ENCODE measurements at places on chromosomes 3 and 15.

- DNase-seq, result no peak
Observed at GRCh38 chr3:87461036-87461435, 184.7 kb upstream of the POU1F1 start.

DNA sequence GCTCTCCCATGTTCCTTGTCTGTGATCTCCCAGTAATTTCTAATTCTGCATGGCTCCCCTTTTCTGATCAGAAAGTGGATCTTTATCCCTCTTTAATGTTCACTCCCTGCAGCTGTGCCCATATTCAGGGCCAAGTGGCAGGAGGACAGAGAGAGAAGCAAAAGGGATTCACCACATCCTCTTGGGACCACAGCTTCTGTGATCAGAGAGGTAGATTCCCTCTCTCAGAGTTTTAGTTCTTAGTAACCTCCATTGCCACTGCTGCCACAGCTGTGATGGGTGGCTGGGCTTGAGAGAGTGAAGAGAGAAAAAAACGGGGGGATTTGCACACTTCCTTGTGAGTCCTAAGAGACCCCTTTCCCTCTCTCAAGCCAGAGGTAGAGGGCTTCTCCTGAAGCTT, 49.2 kb downstream of the GLCE start:
- DNase-seq, result no peak

DNA sequence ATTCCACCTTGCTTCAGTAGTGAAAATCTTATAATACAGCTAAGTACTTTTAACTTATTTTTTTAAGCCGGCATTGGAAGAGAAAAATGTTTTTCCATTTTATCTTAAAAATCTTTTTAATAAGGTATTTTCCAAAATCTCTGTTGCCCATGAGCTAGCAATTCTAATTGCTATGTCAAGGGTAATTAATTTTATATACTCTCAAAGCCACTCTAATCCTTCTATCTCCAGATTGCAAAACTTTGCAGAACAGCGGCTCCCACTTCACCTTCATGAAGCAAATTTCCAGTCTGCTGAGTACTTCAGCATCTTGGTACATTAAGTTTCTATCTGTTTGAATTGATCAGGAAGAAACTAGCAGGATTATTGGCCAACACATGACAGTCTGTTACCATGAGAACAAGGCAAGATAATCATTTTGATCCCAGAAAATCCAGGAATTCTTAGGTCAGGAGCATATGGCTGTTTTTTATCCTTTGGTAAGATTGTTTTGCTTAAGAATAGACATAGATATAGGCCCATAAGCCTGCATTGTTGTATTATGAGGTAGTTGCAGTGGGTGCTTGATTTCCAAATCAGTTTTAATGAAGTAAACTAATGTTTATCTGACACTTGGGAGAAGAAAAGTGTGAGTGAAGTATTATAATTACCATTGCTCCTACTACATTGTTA, 6.0 kb downstream of the TIPARP start:
- DNase-seq, result no peak

DNA sequence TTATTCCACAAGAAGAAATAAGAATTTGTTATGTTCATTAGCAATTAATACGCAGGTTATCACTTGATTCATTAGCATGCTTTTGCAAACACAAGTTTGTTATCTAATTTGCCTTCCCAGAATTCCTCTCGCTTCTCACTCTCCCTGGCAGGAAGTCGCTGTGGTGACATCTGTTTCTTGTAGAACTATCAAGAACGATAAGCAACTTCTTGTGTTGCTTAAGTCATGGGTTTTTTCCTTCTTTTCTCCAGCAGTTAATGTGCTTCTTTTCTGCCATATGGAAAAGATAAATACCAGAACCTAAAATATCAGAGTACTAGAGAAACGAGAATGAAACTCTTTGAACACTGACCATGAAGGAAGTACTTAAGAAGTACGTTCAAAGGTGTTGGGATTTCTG, 99.8 kb upstream of the CHMP2B start:
- DNase-seq, result no peak

- DNase-seq, result no peak
Observed at GRCh38 chr3:87426918-87427317, 150.5 kb upstream of the POU1F1 start.

GRCh38 chr15:53160092-53160704, 370.1 kb upstream of the ONECUT1 start:
- DNase-seq, result no peak

- no peak for DNase-seq
Observed at GRCh38 chr3:112779558-112780480, 66.8 kb downstream of the CD200R1L start.

DNA sequence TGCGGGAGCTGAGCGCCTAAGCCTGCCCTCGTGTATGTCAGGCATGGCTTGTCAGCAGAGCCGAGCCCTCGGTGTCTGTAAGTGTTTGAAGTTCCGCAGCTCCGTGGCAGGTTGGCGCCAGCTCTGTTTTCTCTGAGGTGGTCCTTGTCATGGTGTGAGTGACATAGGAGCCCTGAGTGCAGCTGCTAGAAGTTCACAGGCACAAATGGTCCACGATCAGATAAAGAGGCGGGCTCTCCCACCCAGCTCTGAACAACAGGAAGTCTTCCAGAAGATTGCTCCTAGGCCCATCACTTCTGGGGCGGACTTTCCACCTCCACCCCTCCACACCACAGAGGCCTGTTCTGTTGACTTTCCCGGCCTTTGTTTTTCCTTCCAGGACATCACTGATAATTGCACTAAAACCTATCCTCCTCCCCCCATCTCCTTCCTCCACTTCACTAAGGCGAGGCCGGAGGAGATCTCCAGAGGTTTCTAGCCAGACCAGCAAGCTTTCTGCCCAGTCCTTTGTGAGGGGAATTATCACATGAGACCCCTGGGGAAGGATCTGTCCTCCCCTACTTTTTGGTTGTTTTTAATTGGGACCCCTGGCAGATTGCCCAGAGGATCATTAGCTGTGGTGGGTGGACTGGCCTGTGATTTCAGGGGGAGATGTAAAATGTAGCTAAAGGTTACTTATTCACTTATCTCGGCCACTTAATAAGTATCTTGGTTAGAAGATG, 19.9 kb downstream of the ITPR1 start:
- DNase-seq, result no peak

DNA sequence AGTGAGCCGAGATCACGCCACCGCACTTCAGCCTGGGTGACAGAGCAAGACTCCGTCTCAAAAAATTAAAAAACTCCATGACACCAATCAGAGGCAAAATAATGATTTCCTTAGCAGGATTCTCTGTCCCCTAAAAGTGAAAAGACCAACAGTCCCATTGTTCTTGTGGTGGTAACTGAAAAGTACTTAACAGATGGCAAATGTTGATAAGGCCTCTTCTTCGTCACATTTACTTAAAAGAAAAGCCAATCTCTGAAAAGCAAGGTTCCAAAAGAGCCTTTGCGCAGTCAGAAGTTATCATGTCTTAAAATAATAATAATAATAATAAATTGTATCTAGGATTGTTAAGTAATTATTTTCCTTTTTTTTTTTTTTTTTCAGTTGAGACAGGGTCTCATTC, 56.0 kb upstream of the TASOR start:
- DNase-seq, result no peak

DNA sequence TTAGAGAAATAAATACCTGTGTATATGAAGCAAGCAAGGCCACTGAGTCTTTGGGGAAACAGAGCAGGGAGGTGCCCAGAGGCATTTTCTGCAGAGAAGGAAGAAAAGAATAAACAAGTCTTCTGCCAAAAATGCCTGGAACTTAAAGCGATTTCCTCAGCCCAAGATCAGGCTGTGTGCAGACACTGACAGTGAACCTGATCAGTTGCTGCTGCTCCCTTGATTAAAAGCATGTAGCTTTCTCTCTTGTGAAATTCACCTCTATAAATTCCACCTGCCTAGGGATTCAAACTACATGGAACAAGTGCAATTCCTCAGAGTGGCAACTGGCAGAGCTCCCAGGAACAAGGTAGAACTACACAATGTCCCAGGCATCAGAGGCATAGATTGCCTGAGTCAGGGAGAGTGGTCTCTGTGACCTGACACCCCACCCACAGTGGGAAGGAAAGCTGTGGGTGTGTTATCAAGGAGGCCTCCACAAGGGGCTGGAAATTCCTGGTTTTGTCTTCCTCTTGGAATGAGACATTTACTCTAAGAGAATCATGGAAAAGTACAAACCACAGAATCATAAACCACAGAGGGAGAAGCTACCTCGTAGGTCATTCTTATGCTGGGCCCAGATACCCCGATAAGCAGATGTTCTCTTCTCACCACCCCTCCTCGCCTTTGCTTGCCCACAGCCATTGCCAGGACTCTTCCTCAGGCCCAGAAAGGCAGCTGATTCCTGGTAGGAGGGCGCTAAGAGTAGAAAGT, 1.8 kb upstream of the ZBTB38 start:
- DNase-seq, result peak; percentile 59

- no peak for DNase-seq
Observed at GRCh38 chr3:69405067-69405466, 19.2 kb upstream of the FRMD4B start.

- DNase-seq, result peak; percentile 73
Observed at GRCh38 chr3:30319713-30320112, 286.7 kb upstream of the TGFBR2 start.

- DNase-seq, result no peak
Observed at GRCh38 chr15:64267331-64267973, 88.5 kb downstream of the CSNK1G1 start.

Measured in LoVo (cell line).